K562 (cell line): ENCODE measurements at places on chromosomes 4 and X. TPM values are rescaled to one million over a fixed set of nuclear protein-coding genes. Genes with fewer than 3 reads are reported as not detected.
A peak's percentile ranks its signal among the peaks of the same experiment; 100 is the strongest.

The F9 gene
- 0.09 and 0.11 TPM in 2 replicates for total RNA-seq

The ENPEP gene
- total RNA-seq, result not detected in 2 replicates

The ETDA gene
- total RNA-seq, result not detected in 2 replicates

The DNAAF6 gene
- not detected in 2 replicates for total RNA-seq

The TMEM255A gene
- not detected in 2 replicates for total RNA-seq

The PAGE2B gene
- 8.6 and 9.3 TPM in 2 replicates for total RNA-seq

DNA sequence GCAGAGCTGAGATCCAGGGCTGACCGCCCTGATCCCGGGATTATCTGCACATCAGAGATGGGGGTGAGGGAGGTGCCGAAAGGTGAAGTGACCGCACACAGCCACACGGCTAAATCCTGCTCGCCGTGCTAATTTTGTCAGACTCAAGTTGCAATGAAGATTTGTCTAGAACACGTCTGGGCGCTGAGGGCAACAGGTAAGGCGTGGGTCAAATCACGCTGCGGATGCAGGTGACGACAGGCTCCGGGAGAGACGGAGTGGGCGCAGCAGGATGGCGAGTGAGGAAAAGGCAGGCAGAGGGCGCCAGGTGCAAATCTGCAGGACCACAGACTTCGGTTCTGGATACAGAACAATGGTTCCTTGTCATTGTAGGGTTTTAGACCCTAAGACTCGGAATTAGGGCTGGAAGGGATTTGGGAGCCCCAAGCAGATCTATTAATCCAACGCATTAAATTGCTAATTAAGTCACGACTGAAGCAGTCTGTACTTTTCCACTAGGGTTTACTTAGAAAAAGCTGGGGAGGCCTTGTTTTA lies 1.9 kb upstream of the TBC1D14 start:
- DNase-seq, result peak; percentile 60
- H3K27me3 ChIP-seq, result no peaks in the 10 kb centered on the region
- peaks cover 35% of the 10 kb centered on the region for H3K4me1 ChIP-seq
- no peak overlapping the region for H3K4me3 ChIP-seq
- H3K36me3 ChIP-seq, result peaks cover 8% of the 10 kb centered on the region; the same call in 2 of the 3 replicates
- H3K27ac ChIP-seq, result no peak overlapping the region

DNA sequence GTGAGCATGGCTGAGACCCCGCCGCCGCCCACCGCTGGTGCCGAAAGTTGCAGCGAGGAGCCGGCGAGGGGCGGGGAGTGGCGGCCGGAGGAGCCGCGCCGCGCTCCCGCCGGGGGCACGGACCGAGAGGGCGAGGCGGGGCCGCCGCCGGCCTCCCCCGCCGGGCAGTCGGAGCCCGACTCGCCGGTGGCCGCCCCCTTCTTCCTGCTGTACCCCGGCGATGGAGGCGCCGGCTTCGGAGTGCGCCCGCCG lies 16.5 kb downstream of the UTP3 start:
- DNase-seq, result peak; percentile 51
- H3K27me3 ChIP-seq, result no peaks in the 10 kb centered on the region
- no peaks in the 10 kb centered on the region for H3K36me3 ChIP-seq

- H3K27ac ChIP-seq, result no peak overlapping the region
- H3K4me3 ChIP-seq, result no peak overlapping the region
- H3K36me3 ChIP-seq, result no peaks in the 10 kb centered on the region
- no peaks in the 10 kb centered on the region for H3K27me3 ChIP-seq
- DNase-seq, result no peak
Observed at GRCh38 chrX:42772874-42773273, 5.1 kb downstream of the PPP1R2C start.

- H3K36me3 ChIP-seq, result no peaks in the 10 kb centered on the region
- no peaks in the 10 kb centered on the region for H3K4me1 ChIP-seq
- H3K4me3 ChIP-seq, result no peak overlapping the region
- H3K27ac ChIP-seq, result no peak overlapping the region
Observed at GRCh38 chrX:24493740-24494581, 28.9 kb downstream of the PDK3 start.

DNA sequence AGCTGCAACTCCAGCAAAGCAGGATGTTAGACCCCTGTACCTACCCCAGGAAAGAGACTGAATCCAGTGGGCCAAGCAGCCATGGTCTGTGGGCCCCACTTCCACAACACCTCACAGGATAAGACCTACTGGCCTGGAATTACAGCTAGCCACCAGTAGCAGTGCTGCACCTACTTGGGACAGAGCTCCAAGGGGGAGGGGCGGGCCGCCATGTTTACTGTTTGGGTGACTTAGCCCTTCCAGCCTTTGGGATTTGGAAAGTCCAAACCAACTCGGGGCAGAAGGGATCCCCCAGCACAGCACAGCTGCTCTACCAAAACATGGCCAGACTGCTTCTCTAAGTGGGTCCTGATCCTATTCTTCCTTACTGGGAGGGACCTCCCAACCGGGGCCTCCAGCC lies 9.1 kb upstream of the TMSB15B start:
- no peaks in the 10 kb centered on the region for H3K4me1 ChIP-seq
- no peak for DNase-seq
- H3K36me3 ChIP-seq, result no peaks in the 10 kb centered on the region
- H3K27ac ChIP-seq, result no peak overlapping the region
- H3K4me3 ChIP-seq, result no peak overlapping the region

DNA sequence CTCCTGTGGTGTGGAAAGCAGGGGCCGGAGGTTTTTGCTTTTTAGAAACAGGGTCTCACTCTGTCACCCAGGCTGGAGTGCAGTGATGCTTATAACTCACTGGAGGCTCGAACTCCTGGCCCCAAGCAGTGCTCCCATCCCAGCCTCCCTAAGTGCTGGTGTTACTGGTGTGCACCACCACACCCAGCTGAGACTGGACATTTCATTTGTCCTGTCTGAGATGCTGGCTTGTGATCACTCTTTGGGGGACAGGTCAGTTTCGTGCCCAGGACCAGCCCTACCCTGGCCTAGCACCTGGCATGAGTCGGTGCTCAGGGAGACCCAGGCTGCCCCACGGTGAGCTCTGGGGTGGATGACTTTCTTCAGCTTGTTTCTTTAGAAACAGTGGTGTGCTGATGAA lies 11.3 kb downstream of the PSAPL1 start:
- no peaks in the 10 kb centered on the region; the same call in 2 of the 3 replicates for H3K27me3 ChIP-seq
- H3K4me3 ChIP-seq, result no peak overlapping the region
- no peak overlapping the region for H3K27ac ChIP-seq
- no peak for DNase-seq
